ENCODE measurements at places on chromosomes 12 and 14.

GRCh38 chr12:119713551-119714031 is 45.7 kb downstream of the PRKAB1 start:
- DNase-seq = peak; percentile 64

GRCh38 chr12:94157181-94157580 is 8.8 kb downstream of the PLXNC1 start:
- DNase-seq = no peak

- DNase-seq = no peak
Measured at GRCh38 chr14:87489196-87489819, 503.7 kb downstream of the GALC start.

DNA sequence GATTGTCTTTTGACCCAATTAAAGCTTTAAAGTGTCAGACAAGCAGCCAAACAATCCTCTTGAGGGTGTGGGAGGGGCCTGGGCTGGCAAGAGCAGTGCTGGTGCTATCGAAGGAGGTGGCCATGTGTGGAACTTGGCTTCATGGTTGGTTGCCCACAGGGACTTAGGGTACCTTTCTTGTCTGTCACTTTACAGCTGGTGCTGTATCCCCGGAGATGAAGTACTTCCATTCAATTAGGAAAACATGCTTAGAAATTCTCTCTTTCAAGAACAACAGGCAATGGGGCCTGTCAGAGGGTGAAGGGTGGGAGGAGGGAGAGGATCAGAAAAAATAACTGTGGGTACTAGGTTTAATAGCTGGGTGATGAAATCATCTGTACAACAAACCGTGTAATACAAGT is 86.5 kb downstream of the DAAM1 start:
- DNase-seq = no peak

- DNase-seq = peak; percentile 10
Measured at GRCh38 chr12:105659355-105660075, 329.0 kb downstream of the C12orf75 start.

GRCh38 chr12:12436831-12437345 is 80.0 kb downstream of the BORCS5 start:
- DNase-seq = no peak

GRCh38 chr12:100266585-100266834 is 369 bp downstream of the DEPDC4 start:
- DNase-seq = no peak

DNA sequence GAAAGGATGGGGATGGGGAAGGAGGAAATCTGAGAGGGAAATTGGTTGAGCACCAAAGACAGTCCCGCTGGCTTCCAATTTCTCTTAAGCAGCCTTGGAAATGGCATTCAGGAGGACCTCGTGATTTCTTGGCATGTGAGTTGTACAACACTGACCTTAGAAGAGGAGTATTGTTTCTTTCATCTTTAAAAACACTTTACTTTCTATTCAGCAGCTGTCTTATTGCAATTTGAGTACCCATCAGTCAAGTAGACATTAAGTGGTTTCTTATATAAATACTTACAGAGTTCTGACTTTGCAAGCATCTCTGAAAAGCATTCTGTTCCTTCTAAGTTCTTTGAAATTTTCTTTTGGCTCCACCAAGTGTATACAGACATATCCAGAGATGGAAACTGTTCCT is 83.2 kb downstream of the LMNTD1 start:
- peak; percentile 49 for DNase-seq

- DNase-seq = no peak
Measured at GRCh38 chr14:98803196-98803595, 468.8 kb downstream of the BCL11B start.

DNA sequence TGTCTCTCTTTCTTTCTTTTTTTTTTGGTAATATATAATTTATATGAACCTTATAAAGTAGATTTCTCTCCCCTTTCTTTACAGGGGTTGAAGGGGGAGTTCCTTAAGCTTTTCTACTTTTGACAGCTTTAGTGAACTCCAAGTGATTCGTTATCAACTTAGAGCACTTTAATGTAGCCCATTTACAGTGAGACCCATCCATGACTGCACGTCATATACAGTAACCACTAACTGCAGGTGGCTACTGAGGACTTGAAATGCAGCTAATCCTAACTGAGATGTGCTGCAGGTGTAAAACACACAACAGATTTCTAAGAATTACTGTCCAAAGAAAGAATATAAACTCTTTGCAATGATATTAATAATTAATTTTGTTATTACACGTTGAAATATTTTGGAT is 582 bp downstream of the LRRIQ1 start:
- peak; percentile 18 for DNase-seq

DNA sequence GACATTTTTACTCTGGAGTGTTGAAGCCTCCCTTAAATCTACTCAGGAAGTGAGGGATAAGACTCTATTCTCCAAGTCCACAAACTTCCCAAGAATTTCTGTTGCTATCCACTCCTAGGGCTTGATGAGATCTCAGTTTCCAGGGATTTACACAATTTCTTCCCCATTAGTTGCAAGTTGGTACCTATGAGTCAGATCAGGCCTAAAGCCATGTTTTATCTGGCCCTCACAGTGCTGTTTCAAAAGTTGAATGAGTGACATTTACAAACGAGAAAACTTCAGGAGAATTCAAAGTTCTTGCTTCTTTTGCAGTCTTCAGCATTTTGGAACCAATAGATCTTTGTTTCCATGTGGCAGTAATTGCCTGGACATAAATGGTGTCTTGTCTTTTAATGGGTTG is 156.4 kb upstream of the SYT10 start:
- no peak for DNase-seq

- no peak for DNase-seq
Measured at GRCh38 chr12:26227361-26227745, 32.0 kb downstream of the SSPN start.

GRCh38 chr12:55019784-55020183 is at the start of gene NEUROD4:
Gene NEUROD4 (plus strand): TSS chr12:55019974. CDS start chr12:55026440, 6,466 bp downstream.
- peak; percentile 84 for DNase-seq

GRCh38 chr12:47317175-47317915 is 237.6 kb upstream of the AMIGO2 start:
- no peak for DNase-seq
